T-helper 9 cell (primary cell): ENCODE measurements at places on chromosomes 2 and 18.

DNA sequence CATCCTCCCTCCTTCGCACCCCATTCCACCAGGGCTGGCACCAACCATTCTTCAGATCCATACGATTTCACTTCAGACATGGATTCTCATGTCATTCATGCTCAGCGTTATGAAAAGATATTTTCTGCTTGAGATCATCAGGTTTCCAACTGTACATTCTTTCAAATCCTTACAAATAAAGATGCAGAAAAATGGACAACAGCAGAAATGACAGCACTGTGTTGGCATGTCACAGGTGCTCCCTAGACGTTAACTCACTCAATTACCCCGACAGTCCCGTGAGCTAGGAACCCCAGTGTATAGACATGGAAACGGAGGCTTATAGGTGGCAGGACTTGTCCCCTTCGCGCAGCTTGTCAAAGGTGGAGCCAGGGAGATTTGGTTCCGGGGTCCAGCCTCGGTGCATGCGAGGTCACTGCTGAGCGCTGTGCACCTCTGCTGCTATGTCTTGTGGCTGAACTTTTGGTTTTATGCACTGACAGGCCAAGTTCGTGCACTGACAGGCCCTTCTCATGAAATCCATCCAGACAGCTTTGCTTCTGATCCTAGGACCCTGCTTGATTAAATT lies 17.7 kb downstream of the FHL2 start:
- DNase-seq, result no peak

DNA sequence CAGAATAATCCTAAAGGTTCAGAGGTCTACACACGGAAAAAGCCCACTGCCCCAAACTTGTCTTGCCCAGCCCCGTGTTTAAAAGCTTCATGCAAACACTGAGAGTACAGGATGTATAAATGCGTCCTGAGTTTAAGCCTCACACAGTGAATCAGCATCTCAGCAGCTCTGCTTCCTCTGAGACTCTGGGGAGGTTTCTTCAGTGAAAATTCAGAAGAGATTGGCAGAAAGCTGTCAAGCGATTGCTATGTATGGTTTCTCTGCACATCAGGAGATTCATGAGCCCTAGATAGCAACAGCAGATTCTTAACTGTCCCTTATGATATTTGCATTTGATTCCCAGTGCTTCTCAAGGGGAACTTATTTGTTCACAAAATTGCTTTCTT lies 27.1 kb downstream of the CRACDL start:
- no peak for DNase-seq

DNA sequence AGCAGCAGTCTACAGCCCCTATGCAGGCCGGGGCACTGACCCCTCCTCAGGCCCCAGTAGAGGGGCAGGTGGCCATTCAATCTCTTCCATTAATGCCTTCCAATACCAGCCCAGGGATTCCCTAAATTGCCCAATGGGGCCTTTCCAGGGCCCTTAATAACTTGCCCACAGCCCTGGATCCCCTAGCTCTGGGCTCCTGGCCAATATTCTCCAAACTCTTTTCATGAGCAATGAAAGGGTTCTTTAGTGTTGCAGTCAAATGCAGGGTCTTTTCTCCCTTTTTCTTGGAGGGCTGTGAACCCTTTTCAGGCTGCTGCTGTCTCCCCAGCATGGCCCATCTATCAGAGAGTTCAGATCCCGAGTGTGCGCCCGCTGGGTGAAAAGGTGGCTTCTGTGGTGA lies 41.3 kb upstream of the SLC1A4 start:
- no peak for DNase-seq

GRCh38 chr2:183348492-183348891 lies 224.2 kb downstream of the NUP35 start:
- no peak for DNase-seq

DNA sequence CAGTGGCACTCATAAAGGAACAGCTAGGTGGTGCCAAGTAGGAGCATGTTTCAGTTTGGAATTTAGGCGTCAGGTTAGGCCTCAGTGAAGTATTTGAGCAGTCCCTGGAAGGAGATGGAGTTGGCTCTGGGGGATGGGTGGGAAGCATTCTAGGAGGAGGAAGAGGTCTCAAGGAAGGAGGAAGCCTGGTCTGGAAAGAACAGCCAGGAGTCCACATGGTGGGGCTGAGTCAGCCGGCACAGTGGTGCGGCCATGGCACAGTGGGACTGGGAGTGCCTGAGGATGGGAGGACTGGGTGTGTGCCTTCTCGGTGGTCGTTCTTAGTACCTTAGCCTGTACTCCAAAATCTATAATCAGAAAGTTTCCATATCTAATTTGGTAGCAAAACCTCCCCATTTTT lies 373.3 kb downstream of the PTPRM start:
- DNase-seq, result no peak

GRCh38 chr2:6667326-6667725 lies 198.4 kb downstream of the CMPK2 start:
- no peak for DNase-seq

GRCh38 chr2:8684540-8684877 lies 2.7 kb downstream of the ID2 start:
- DNase-seq, result no peak

DNA sequence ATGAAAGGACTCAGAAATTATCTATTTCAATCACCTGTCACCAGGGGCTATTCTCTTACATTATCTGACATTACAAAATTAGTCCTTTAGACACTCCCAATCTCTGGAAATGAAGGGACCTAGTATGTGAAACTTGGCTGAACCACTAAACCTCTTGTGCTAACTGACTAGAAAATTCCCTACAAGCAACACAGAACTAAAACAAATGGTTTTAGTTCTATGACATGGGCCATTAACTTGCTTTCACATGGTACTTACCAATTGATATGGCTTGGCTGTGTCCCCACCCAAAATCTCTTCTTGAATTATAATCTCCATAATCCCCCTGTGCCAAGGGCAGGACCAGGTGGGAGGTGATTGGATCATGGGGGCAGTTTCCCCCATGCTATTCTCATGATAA lies 16.6 kb downstream of the SERPINE2 start:
- DNase-seq, result no peak

- DNase-seq, result no peak
Measured at GRCh38 chr2:84435345-84436025, 23.6 kb downstream of the SUCLG1 start.

- DNase-seq, result no peak
Measured at GRCh38 chr18:78980279-78980771, 707 bp downstream of the SALL3 start.

DNA sequence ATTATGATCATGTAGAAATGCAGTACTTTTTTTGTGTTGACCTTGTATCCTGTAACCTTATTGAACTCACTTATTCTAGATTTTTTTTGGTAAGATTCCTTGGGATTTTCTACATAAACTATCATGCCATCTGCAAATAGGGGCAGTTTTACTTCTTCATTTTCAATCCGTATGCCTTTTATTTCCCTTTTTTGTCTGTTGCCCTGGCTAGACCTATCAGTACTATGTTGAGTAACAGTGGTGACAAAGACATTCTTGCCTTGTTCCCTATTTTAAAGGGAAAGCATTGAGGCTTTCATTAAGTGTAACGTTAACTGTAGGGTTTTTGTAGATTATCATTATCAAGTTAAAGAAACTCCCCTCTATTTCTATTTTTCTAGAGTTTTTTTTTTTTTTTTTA lies 92.3 kb downstream of the LYPD1 start:
- no peak for DNase-seq

DNA sequence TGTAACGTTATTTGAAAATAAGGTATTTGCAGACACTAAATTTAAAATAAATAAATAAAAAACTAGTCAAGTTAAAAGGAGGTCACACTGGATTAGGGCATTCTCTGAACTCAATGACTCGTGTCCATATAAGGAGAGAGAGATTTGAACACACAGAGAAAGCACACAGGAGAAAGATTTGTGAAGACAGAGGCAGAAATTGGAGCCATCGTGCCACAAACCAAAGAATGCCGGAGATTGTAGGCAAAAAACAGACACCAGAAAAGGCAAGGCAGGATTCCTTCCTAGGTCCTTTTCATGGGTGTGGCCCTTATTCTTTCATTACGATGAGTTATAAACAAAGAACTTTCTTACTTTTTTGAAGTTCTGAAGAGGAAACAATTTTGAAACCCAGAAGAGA lies 981.5 kb downstream of the DCDC2C start:
- DNase-seq, result no peak

- DNase-seq, result no peak
Measured at GRCh38 chr18:3294435-3295080, 32.6 kb downstream of the MYL12B start.

DNA sequence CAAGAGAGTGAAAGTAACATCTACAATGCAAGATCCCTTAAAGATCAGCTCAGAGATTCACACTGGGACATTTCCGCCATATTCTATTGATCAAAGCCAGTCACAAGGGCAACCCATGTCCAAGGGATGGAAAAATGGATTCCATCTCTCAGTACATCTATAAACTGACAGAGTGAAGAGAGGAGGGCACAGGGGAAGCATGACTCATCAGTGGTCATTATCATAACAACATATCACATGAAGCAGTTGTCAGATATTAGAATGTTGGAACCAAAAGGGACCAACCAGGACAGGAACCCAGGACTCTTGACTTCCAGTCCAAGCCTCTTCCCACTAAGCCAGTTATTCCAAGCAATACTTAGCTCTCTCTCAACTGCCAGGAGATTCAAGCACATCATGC lies 54.9 kb upstream of the IGFBP2 start:
- no peak for DNase-seq

GRCh38 chr2:127330753-127331152 lies 36.8 kb upstream of the ERCC3 start:
- DNase-seq, result no peak

DNA sequence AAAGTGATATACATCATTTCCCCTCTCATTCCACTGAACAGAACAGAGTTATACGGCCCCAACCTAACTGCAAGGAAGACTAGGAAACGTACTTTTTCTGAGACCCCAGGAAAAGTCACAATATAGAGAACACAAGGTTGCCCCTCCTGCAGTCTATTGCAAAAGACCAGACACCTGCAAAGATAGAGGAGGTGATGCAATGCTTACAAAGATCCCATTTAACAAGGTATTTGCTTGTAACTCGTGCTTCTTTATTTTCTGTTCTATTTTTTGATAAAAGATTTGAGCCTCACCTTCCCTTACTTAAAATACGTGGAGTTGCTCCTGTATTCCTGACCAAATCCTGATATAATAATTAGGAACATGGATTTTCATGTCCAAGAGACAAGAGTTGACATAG lies 793.0 kb upstream of the ID2 start:
- DNase-seq, result no peak

DNA sequence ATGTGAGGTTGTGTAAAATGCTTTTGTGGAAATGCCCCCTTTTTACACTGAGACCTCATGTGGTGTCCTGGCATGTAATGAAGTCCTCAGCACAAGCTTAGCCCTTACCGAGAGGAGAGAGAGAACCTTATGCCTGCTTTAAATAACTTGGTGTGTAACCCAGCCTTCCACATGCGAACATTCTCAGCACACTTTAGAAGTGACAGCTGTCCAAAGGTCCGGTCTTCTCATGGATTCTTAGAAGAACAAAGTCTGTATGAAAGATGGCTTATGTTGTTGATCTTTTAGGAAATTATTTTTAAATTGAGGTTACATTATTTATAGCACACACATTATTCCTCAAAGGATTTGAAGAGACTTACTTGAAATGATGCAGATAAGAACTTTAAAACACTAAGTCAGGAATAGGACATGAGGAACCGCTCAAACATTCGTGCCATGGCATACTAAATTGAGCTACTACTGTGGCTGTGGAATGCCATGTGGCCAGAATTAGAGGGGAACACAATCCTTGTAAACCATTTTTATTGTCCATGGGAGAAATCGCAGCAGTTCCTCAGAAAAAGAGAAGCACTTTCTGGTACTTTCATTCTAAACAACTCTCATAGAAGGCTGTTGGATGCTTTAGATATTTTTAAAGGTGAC lies 79.6 kb downstream of the WDSUB1 start:
- DNase-seq, result no peak

DNA sequence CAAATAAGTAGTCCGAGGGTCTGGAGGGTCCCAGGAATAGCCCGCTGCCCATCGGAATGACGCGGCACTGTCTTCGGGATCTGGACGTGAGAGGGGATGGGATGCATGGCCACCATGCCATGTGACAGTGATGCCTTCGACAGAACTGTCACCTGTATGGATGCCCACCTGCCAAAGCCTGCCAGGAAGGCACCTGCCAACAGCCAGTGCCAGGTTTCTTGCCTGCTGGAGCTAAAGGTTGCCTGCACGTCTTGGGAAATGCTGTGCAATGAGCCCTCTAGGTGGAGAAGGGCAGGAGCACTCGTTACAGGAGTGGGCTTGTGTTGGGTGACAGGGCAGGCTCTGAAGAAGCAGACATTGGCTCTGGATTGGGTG lies 20.5 kb downstream of the GPR35 start:
- DNase-seq, result no peak
